Muscle of leg (tissue), 16 donors: ENCODE measurements at places on chromosomes 5 and 9.

DNA sequence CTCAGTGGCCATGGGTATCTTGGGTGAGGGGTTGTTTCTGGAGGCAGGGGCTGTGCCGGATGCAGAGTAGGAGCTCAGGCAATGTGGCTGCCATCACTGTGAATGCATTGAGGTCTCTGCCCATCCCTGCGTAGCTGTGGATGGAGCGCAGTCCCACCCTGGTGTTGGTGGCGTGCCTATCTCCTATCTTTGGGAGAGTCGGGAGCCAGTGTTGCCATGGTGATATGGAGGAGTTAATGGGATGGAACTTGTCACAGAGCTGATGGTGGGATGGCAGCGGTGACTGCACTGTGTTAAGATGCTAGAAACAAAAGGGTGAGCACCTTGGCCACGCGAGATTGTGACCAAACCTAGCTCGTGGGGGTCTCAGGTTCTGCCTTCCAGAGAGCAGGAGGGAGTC is 197.3 kb downstream of the MELK start:
- peaks cover 3% of the 10 kb centered on the region for H3K4me1 ChIP-seq
- no peak overlapping the region for H3K27ac ChIP-seq
- H3K4me3 ChIP-seq = no peak overlapping the region
- no peak for DNase-seq

DNA sequence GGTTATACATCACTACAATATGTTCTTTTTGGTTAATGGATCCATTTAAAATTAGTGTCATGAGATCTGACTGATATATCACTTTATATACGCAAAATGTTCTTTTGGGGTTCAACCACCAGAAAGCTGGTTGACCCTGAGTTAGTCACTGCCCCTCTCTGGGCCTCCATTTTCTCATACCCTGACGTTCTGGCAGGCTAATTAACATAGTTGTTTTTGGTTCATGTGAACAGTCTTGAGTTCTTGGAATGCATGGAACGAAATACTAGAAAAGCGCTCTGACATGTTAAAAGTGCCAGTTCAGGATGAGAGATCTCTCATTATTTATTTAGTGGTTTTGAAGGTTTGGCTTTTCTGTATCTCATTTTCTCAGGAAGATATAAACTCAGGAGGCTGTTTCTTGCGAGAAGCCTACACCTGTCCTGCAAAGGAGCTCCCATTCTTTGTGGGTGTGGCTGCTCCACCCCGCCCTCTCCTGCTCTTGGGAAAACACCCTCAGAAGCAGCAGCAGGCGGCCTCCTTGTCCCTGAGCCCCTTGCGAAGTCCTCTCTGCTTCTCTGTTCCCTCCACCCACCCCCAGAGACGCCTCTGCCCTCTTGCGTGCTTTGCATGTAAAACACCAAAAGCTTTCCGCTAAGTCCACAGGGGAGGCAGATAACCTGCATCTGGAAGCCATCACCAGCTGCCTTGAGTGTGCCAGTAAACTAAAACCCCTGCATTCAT is 302.4 kb upstream of the PANK3 start:
- H3K36me3 ChIP-seq = no peaks in the 10 kb centered on the region
- H3K4me1 ChIP-seq = peaks cover 4% of the 10 kb centered on the region
- H3K27me3 ChIP-seq = peaks cover 2% of the 10 kb centered on the region
- no peak overlapping the region for H3K27ac ChIP-seq
- H3K4me3 ChIP-seq = no peak overlapping the region

DNA sequence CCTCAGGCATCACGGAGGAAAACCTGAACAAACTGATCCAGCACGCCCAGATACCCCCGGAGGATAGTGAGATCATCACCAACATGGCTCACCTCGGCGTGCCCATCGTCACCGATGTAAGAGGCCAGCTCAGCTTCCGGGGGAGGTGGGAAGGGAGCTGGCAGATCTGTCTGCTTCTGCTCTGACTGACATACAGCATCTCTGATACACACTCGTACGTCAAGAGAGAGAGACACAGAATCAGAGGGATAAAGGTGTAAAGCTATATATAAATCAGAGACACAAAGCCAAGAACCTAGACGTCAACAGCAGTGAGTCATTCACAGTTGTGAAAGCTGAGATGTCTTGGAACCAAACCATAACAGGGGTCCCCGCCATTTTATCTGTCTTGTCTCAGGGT is 30.1 kb upstream of the CFAP157 start:
- H3K27ac ChIP-seq = no peak overlapping the region
- no peaks in the 10 kb centered on the region for H3K4me1 ChIP-seq
- H3K4me3 ChIP-seq = no peak overlapping the region
- DNase-seq = no peak
- peaks cover 66% of the 10 kb centered on the region for H3K36me3 ChIP-seq

GRCh38 chr5:98935206-98935605 is 6.4 kb upstream of the CHD1 start:
- H3K4me1 ChIP-seq = peaks cover 15% of the 10 kb centered on the region
- no peaks in the 10 kb centered on the region for H3K36me3 ChIP-seq
- H3K27me3 ChIP-seq = no peaks in the 10 kb centered on the region
- no peak for DNase-seq
- H3K27ac ChIP-seq = no peak overlapping the region
- H3K4me3 ChIP-seq = no peak overlapping the region

DNA sequence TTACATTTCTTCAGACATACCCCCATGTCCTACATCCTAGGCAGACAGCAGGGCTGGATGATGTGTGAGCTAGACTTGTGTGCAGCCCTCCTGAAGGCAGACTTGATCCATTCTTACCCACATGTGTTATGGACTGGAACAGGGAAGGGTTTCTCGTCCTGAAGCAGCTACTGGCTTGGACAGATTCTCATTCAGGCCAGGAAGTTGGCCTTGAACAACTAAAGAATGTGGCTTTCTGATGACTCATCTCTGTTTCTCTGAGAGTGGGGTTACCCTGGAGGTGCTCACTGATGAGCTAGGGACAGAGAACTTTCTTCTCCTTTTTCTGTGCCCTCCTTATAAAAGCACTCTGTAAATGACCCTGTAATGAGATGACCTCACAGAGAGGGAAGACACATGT is 246.5 kb downstream of the PCSK5 start:
- H3K27ac ChIP-seq = no peak overlapping the region
- no peaks in the 10 kb centered on the region for H3K4me1 ChIP-seq
- no peaks in the 10 kb centered on the region for H3K27me3 ChIP-seq
- no peak for DNase-seq
- H3K36me3 ChIP-seq = no peaks in the 10 kb centered on the region

- H3K27ac ChIP-seq = no peak overlapping the region
- H3K27me3 ChIP-seq = no peaks in the 10 kb centered on the region
- peaks cover 18% of the 10 kb centered on the region for H3K4me1 ChIP-seq
Measured at GRCh38 chr9:128001779-128002298, 21.1 kb upstream of the EEIG1 start.
